ENCODE measurements at places on chromosomes 13 and 19. TPM values are rescaled to one million over a fixed set of nuclear protein-coding genes. Genes with fewer than 3 reads are reported as not detected.

The ZNF382 gene
- total RNA-seq = 10.3 TPM

The SERTM1 gene
- not detected for total RNA-seq

The RASL11A gene
- 6.3 TPM for total RNA-seq

The FGF21 gene
- total RNA-seq = not detected

The PGLYRP2 gene
- total RNA-seq = 0.13 TPM

The ACP7 gene
- not detected for total RNA-seq

The ANKLE1 gene
- 15.2 TPM for total RNA-seq

The SCGB2B2 gene
- total RNA-seq = 0.22 TPM

The CLEC17A gene
- 1.5 TPM for total RNA-seq

The ZNF414 gene
- total RNA-seq = 26.0 TPM

GRCh38 chr13:54614726-54615125 lies 1586.1 kb downstream of the OLFM4 start:
- no peak for DNase-seq
- no peaks in the 10 kb centered on the region for H3K27me3 ChIP-seq
- no peaks in the 10 kb centered on the region for H3K4me1 ChIP-seq
- H3K36me3 ChIP-seq = no peaks in the 10 kb centered on the region
- no peak overlapping the region for H3K4me3 ChIP-seq
- H3K27ac ChIP-seq = no peak overlapping the region

GRCh38 chr13:89269737-89270136 lies 1598.6 kb downstream of the SLITRK5 start:
- H3K4me1 ChIP-seq = no peaks in the 10 kb centered on the region
- H3K27ac ChIP-seq = no peak overlapping the region
- H3K36me3 ChIP-seq = no peaks in the 10 kb centered on the region
- no peak overlapping the region for H3K4me3 ChIP-seq
- no peaks in the 10 kb centered on the region for H3K27me3 ChIP-seq

DNA sequence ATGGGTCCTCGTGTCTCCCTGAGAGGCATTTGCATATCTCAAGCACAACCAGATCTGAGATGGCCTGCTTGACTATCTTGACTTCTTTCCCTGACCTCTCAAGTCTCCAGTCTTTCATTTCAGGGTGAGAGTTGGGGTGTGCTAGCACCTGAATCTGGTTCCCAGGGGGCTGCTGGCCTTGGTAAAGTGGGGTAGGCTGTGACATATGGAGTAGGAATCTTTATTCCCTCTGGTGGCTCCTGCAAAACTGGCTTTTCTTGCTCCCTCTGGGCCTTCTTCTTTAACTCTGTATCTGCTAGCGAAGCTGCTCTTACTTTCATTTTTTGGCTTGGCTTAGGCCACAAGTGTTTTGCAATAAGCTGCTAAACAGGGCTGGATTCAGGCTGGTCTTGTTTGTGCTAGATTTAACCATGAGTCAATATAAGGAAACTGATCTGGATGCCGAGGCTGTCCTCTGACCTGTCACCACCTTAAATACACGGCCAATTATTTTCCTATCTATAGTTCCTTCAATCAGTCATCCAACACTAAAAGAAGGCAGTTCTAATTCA lies 42.3 kb downstream of the ZNF493 start:
- H3K4me3 ChIP-seq = no peak overlapping the region
- no peak overlapping the region for H3K27ac ChIP-seq
- no peak for DNase-seq

DNA sequence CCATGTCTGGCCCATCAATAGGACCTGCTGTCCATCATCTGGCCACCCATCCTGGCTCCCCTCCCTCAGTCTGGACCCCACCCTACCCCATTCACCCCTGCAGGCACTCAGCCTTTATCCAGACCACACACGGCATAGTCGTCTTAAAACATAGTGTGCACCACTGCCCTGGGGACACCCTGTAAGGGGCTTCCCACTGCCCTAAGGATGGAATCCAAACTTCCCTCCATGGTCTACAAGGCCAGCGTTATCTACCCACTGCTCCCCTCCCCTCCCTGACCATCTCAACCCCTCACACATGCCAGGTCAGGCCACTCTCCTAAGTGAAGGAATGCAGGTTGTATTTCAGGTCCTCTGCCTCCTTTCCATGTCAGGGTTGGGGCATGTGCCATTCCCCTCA lies 352.7 kb upstream of the ZNF507 start:
- H3K36me3 ChIP-seq = no peaks in the 10 kb centered on the region
- no peak overlapping the region for H3K4me3 ChIP-seq
- no peaks in the 10 kb centered on the region for H3K4me1 ChIP-seq
- no peaks in the 10 kb centered on the region for H3K27me3 ChIP-seq
- DNase-seq = no peak

DNA sequence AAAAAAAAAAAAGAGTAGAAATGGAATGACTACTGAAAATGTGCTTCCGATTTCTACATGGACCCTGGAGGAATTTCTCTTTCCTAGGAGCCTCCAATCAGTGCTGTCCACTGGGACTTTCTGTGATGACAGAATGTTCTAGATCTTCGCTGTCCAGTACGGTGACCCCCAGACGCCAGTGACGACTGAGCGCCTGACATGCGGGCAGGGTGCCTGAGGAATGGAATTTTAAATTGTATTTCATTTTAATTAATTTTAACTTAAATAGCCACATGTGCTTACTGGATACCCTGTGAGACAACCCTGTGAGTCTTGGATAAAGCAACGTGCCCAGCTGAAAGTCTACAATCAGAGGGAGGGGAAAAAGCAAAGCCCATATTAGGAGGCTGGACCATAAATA lies 4.1 kb upstream of the TLE6 start:
- no peak overlapping the region for H3K27ac ChIP-seq
- no peaks in the 10 kb centered on the region for H3K36me3 ChIP-seq
- no peak overlapping the region for H3K4me3 ChIP-seq

GRCh38 chr13:41580345-41580744 lies 123.0 kb downstream of the RGCC start:
- no peak for DNase-seq
- no peaks in the 10 kb centered on the region for H3K4me1 ChIP-seq
- H3K4me3 ChIP-seq = no peak overlapping the region
- H3K36me3 ChIP-seq = no peaks in the 10 kb centered on the region

DNA sequence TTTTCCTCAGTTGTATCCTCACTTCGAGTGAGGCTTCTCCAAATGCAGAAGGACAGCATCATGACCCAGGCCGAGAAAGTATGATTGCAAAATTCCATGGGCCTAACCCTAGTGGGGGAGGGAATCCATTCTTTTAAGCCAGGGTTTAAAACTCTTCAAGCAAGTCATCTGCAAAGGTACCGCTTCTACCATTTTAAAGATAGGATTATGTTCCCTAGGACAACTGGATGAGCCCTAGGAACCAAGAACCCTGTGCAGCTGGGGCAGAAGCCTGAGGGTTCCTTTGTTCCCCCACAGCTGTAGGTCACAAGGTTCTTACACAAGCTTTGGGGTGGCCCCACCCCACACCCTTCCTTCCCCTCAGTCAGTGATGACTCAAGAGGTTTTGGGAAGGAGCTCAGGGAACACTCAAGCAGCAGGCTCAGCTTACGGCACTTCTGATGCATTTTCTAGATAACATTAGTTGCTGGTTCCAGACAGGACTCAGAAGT lies 13.5 kb downstream of the ARL11 start:
- H3K27me3 ChIP-seq = no peaks in the 10 kb centered on the region
- no peaks in the 10 kb centered on the region for H3K36me3 ChIP-seq
- no peak for DNase-seq
- no peak overlapping the region for H3K4me3 ChIP-seq

DNA sequence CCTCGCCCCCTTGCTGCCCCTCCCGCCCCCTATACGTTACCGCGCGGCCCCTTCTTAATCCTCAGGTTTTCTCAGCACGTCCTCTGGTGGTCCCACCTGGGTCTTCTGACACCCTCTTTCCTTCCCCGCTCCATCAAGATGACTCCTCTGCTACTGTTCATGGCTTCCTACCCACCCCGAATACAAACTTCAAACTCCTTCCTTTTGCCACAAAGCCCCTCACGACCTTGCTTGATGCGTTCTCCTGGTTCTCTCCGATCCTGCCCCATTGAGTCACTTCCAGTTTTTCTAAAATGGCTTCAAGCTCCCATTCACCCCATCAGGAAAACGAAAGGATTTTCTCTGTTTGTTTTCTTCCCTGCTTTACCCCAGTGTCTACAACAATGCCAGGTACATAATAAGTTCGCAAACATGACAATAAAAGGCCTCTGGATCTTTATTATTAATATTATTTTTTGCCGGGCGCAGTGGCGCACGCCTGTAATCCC lies 734 bp upstream of the SERTAD3 start:
- no peak for DNase-seq
- peaks cover 24% of the 10 kb centered on the region for H3K36me3 ChIP-seq
- H3K27ac ChIP-seq = peak overlapping the region; percentile 98
- H3K27me3 ChIP-seq = no peaks in the 10 kb centered on the region
- H3K4me1 ChIP-seq = peaks cover 14% of the 10 kb centered on the region

DNA sequence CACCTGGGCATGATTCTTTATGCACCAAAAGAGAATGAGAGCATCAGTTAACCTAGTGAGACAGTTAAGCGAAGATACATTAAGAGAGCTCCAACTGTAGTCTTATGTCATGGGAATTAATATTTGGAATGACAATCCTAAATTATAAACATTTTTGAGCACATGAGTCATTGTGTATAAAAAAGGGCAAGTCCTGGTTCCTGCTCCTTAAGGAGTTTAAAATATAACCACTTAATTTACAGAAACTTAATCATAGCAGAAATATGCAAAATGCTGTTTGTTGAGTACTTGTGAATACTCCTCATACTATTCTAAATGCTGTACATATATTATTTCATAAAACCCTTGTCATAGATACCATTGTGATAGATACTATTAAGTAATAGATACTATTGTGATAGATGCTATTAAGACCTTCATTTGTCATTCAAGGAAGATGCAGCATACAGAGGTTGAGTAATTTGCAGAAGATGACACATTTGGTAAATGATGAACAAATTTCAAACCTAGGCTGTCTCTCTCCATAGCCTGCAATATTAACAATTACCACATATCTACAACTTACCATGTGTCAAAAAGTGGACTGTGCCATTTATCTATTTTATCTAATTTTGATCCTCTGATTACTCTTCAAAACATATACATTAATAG lies 301.0 kb downstream of the TBC1D4 start:
- H3K27me3 ChIP-seq = no peaks in the 10 kb centered on the region
- no peak overlapping the region for H3K4me3 ChIP-seq
- DNase-seq = no peak
- no peaks in the 10 kb centered on the region for H3K4me1 ChIP-seq
- H3K27ac ChIP-seq = no peak overlapping the region
- H3K36me3 ChIP-seq = no peaks in the 10 kb centered on the region

GRCh38 chr19:29804493-29804892 lies 7.3 kb upstream of the CCNE1 start:
- H3K36me3 ChIP-seq = no peaks in the 10 kb centered on the region
- no peaks in the 10 kb centered on the region for H3K4me1 ChIP-seq
- H3K27me3 ChIP-seq = no peaks in the 10 kb centered on the region
- no peak for DNase-seq

GRCh38 chr19:4977299-4978174 lies 8.6 kb downstream of the KDM4B start:
- H3K4me3 ChIP-seq = no peak overlapping the region
- no peaks in the 10 kb centered on the region for H3K4me1 ChIP-seq
- no peak for DNase-seq
- no peaks in the 10 kb centered on the region for H3K27me3 ChIP-seq
- H3K27ac ChIP-seq = no peak overlapping the region

GRCh38 chr13:99968521-99969452 lies 2.8 kb downstream of the ZIC5 start:
- H3K27me3 ChIP-seq = peaks cover 67% of the 10 kb centered on the region
- H3K27ac ChIP-seq = no peak overlapping the region
- H3K4me3 ChIP-seq = no peak overlapping the region

GRCh38 chr13:93116809-93117208 lies 109.8 kb upstream of the GPC6 start:
- no peak overlapping the region for H3K27ac ChIP-seq
- no peak for DNase-seq
- no peaks in the 10 kb centered on the region for H3K36me3 ChIP-seq

- H3K36me3 ChIP-seq = peaks cover 8% of the 10 kb centered on the region
- peak overlapping the region; percentile 68 for H3K27ac ChIP-seq
- no peaks in the 10 kb centered on the region for H3K27me3 ChIP-seq
- no peak for DNase-seq
- peaks cover 28% of the 10 kb centered on the region for H3K4me1 ChIP-seq
- H3K4me3 ChIP-seq = peak overlapping the region; percentile 61
Measured at GRCh38 chr19:10193790-10194499, 808 bp downstream of the DNMT1 start.

GRCh38 chr19:45939792-45940514 lies 25.4 kb upstream of the NANOS2 start:
- H3K27me3 ChIP-seq = peaks cover 9% of the 10 kb centered on the region
- H3K4me3 ChIP-seq = no peak overlapping the region
- H3K4me1 ChIP-seq = no peaks in the 10 kb centered on the region
- no peaks in the 10 kb centered on the region for H3K36me3 ChIP-seq

DNA sequence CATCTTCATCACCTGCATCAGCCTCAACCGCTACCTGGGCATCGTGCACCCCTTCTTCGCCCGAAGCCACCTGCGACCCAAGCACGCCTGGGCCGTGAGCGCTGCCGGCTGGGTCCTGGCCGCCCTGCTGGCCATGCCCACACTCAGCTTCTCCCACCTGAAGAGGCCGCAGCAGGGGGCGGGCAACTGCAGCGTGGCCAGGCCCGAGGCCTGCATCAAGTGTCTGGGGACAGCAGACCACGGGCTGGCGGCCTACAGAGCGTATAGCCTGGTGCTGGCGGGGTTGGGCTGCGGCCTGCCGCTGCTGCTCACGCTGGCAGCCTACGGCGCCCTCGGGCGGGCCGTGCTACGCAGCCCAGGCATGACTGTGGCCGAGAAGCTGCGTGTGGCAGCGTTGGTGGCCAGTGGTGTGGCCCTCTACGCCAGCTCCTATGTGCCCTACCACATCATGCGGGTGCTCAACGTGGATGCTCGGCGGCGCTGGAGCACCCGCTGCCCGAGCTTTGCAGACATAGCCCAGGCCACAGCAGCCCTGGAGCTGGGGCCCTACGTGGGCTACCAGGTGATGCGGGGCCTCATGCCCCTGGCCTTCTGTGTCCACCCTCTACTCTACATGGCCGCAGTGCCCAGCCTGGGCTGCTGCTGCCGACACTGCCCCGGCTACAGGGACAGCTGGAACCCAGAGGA lies 2.6 kb downstream of the P2RY11 start:
- no peak overlapping the region for H3K4me3 ChIP-seq
- DNase-seq = no peak
- peaks cover 44% of the 10 kb centered on the region for H3K36me3 ChIP-seq

- no peaks in the 10 kb centered on the region for H3K4me1 ChIP-seq
- H3K4me3 ChIP-seq = no peak overlapping the region
- no peaks in the 10 kb centered on the region for H3K36me3 ChIP-seq
Measured at GRCh38 chr13:109307027-109307426, 479.4 kb downstream of the IRS2 start.

DNA sequence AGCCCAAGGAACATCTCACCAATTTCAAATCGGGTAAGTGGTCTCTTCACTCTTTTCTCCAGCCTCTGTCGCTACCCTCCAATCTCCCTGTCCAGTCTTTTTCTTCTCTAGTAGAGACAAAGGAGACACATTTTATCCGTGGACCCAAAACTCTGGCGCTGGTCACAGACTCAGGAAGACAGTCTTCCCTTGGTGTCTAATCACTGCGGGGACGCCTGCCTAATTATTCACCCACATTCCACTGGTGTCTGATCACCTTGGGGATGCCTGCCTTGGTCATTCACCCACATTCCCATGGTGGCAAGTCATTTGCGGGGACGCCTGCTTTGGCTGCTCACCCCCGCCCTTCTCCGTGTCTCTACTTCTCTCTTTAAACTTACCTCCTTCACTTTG lies 13.8 kb upstream of the OR10H1 start:
- no peak for DNase-seq
- no peaks in the 10 kb centered on the region for H3K27me3 ChIP-seq
- H3K36me3 ChIP-seq = no peaks in the 10 kb centered on the region
- H3K27ac ChIP-seq = peak overlapping the region; percentile 80
- H3K4me3 ChIP-seq = no peak overlapping the region
- H3K4me1 ChIP-seq = no peaks in the 10 kb centered on the region

- H3K36me3 ChIP-seq = no peaks in the 10 kb centered on the region
- no peak overlapping the region for H3K27ac ChIP-seq
Measured at GRCh38 chr13:110414931-110415330, 107.8 kb downstream of the COL4A2 start.
